AG04450 (cell line): ENCODE measurements at places on chromosomes 2 and 18. TPM values are rescaled to one million over a fixed set of nuclear protein-coding genes. Genes with fewer than 3 reads are reported as not detected.

GRCh38 chr2:134988994-134989605, 58.1 kb downstream of the MAP3K19 start:
- peak; percentile 3 for DNase-seq

- DNase-seq: peak; percentile 29
These were observed 244.1 kb upstream of the TNP1 start for GRCh38 chr2:217103752-217104545.

DNA sequence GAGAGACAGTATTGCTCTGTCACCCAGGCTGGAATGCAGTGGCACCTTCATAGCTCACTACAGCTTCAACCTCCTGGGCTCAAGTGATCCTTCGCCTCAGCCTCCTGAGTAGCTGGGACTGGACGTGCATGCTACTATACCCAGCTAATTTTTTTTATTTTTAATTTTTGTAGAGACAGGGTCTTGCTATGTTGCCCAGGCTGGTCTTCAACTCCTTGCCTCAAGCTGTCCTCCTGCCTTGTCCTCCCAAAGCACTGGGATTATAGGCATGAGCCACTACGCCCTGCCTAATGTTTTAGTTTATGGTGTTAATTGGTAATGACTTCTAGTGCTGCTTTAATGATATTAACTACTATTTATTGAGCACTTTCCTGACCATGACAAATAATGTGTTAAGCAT, 18.3 kb downstream of the RNF138 start:
- no peak for DNase-seq

DNA sequence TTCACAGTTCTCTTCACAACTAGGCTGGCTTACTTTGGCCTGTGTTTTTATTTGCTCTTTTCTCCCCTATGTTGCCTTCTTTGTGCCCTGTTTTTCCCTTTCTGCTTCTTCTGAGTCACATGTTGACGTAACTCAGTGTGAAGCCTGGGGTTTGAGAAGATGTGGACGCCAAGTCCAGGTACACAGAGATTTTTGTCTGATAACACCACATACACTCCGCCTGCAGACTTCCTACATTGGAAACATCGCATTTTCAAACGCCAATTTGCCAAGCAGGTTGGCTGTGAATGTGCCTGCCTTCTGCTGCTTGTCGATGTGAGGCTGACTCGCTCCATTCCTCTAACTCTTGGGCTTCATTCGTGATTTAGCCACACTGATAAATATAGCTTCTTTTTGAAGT, 62.6 kb upstream of the FN1 start:
- DNase-seq: no peak

- no peak for DNase-seq
These were observed 78.2 kb upstream of the SLC1A4 start for GRCh38 chr2:64910972-64911433.

- DNase-seq: peak; percentile 27
These were observed 26.1 kb upstream of the PIEZO2 start for GRCh38 chr18:11175266-11175979.

- peak; percentile 51 for DNase-seq
These were observed at the start of gene CSRNP3 for GRCh38 chr2:165469417-165469816. Gene CSRNP3, plus strand, starts transcription at chr2:165469698. Its CDS starts 125,368 bp downstream, at chr2:165595066.

GRCh38 chr2:47519604-47520301, 116.8 kb downstream of the MSH2 start:
- DNase-seq: no peak

DNA sequence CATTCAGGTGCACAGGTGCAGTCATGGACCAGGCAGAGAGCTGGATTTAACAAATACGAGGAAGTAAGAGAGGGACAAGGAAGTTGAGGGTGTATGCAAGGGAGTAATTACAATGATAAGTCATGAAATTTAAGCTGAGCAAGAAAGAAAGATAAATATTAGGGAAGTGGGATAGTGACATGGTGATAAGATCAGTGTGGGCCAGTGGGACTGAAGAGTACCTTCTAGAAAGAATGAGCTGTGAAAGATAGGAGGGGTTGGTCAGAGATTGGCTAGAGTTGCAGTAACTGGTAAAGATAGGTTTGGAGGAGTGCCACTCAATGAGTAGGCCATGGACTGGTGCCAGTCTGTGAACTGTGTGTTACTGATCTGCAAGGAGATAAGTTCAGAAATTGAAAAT, 200.8 kb upstream of the SIX3 start:
- no peak for DNase-seq

CXCR4 gene
- polyA plus RNA-seq: not detected in 2 replicates

GALNT14 gene
- polyA plus RNA-seq: 0.07 TPM in 1 of 2 replicates, not detected in the other

TMEM178A gene
- polyA plus RNA-seq: 1.1 and 1.2 TPM in 2 replicates

ZNF521 gene
- polyA plus RNA-seq: 25.9 and 27.4 TPM in 2 replicates

ICOS gene
- not detected in 2 replicates for polyA plus RNA-seq

NEURL3 gene
- not detected in 2 replicates for polyA plus RNA-seq

LMAN1 gene
- 110 and 159 TPM in 2 replicates for polyA plus RNA-seq
